ENCODE measurements at places on chromosomes 12 and 14.

DNA sequence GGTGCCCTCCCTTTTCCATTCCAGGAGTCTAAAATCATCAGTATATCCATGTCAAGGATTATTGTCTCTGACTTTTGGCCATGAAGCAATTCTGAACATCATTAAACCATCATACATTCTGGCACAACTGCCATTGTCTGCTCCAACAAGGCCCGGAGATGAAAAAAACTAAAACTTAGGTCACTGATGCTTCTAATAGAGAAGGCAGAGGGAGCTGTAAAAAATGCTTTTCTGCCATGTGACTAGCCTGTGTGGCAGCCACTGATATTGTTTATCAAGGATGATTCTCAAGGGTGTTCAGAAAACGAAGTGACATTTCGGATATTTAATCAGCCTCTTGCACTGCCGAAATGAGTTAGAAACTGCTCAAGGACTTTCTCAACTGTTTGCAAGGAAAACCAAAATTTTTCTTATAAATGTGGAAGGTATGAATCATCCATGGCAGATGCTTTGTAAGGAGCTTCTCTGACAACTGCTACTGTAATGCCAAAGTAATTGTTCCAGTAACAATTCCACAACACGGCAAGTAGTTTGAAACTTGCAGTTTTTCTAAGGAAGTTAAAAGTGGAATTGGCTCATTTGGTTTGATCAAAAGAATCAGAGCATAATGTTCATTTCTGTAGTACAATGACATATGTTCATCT lies 1076.5 kb upstream of the FLRT2 start:
- no peak for DNase-seq

- no peak for DNase-seq
Measured at GRCh38 chr14:89813617-89814031, 140.9 kb downstream of the EFCAB11 start.

DNA sequence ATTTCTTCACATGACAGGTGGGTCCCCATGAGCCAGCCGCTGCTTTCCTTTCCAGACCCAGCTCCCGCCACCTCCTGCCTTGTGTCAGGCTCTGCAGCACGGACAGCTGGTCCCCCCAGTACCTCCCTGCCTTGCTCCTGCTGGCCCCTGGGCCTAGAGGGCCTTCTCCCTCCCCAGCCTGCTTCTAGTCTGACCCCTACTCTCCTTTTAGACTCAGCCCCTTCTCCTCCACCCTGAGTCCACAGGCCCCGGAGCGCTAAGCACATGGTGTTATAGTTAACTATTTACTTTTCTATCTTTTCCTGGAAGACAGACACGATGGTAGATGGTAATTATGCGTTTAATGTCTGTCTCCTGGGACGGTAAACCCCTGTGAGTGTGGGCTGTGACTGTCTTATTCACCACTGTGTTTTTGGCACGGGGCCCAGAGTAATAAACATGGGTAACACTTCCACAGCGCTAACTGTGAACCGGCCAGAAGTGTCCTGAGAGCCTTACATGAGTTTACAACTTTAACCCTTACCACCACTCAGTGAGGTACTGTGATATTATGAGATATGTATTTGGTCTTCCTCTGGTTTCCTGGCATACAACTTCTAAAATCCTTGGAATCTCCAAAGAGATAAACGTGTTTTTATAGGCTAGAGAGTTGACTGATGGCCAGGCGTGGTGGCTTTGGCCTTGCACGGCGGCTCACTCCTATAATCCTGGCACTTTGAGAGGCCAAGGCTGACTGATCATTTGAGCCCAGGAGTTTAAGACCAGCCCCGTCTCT lies 41.2 kb downstream of the DGLUCY start:
- no peak for DNase-seq

- DNase-seq = no peak
Measured at GRCh38 chr12:50240792-50241114, 42.6 kb downstream of the LIMA1 start.

DNA sequence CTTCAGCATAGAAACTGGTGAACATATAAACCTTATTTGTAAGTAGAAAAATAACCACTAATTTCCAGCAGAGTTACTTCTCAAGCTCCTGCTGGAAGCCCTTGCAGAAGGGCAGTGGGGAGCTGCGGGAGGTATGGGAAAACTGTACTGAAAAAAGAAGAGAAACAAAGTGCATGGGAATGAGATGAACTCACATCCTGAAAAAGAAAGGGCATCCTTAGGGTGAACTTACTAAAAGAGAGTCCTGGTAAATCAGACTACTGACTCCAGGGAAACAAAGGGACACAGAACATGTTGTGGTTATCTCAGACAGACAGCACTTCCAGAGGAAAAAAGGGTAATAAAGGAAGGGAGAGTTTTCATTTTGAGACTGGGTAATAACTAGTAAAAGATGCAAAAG lies 515.1 kb downstream of the RPL10L start:
- no peak for DNase-seq

GRCh38 chr12:132640936-132641335 lies 22.4 kb downstream of the P2RX2 start:
- DNase-seq = no peak

GRCh38 chr14:89619596-89619995 lies 202.6 kb upstream of the FOXN3 start:
- no peak for DNase-seq

- DNase-seq = no peak
Measured at GRCh38 chr12:38782359-38782758, 123.0 kb downstream of the CPNE8 start.

DNA sequence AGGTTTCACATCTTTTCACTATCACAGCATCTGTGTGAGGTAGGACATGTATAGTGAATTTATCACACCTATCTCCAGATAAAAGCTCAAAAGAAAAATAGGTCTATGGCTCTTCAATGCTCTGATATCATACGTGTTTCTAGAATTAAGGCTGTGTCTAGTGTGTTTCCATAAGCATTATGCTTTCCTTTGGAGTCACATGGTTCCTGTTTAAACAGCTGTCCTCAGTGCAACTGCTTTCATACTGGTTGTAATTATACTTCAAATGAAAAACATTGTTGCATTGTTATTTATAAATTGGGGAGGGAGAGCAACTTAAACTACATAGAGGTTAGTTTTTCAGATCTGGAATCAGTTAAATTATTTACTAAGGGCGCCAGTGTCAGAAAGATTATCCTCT lies 151.6 kb downstream of the SYT1 start:
- no peak for DNase-seq

- DNase-seq = no peak
Measured at GRCh38 chr12:15733136-15733535, 56.1 kb downstream of the EPS8 start.

DNA sequence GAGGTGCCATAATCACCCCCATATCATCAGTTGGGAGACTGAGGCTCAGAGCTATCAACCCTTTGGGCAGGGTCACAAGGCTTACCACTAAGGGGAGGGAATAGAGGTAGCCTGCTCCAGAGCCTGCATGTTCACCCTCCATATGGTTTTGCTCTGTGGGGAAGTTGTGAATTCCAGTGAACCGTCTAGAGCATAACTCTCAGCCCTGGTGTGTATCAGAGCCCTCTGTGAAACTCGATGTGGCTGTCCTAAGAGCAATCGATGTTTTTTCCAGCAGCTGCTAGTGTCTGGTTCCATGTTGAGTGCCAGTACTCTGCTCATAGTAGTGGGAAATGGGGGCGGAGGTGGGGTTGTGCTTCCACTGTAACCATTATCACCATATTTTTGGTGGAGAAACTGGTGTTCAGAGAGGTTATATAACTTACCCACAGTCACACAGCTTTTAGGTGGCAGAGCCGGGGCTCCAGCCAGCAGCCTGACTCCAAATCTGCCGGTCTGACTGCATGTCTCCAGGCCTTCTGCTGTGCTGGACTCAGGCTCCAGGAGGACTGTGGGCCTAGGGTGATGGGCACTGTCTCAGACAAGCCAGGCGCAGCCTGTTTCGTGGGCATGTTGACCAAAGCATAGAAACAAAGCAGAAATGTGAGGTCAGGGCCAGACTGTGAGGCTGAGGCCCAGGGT lies 104.2 kb downstream of the ADCK1 start:
- DNase-seq = no peak

DNA sequence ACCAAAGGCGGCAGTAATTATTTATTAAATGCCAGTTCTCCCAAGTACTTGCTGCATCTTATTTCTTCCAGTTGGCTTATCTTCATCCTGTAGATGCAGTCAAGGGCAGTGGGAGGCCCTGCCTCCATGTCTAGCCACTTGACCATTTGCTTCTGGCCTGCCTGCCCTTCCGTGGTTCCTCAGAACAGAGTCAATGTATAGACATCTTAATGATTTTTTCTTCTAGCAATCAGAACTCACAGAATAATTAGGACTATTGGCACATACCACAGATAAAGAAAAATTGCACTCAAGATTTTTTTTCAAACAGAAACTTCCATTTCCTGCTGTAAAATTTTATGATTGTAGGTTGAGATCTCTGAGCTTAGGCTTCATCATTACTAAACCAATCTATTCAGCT lies 20.9 kb downstream of the NR1H4 start:
- DNase-seq = no peak
